ENCODE measurements at places on chromosomes 13 and 19. TPM values are rescaled to one million over a fixed set of nuclear protein-coding genes. Genes with fewer than 3 reads are reported as not detected.

- no peaks in the 10 kb centered on the region for H3K4me1 ChIP-seq
- no peaks in the 10 kb centered on the region for H3K36me3 ChIP-seq
- DNase-seq: no peak
- no peak overlapping the region for H3K4me3 ChIP-seq
- H3K27ac ChIP-seq: no peak overlapping the region
- H3K27me3 ChIP-seq: no peaks in the 10 kb centered on the region
Measured at GRCh38 chr13:22127277-22128164, 456.6 kb downstream of the FGF9 start.

Gene SMAD9
- total RNA-seq: 50.8 TPM

DNA sequence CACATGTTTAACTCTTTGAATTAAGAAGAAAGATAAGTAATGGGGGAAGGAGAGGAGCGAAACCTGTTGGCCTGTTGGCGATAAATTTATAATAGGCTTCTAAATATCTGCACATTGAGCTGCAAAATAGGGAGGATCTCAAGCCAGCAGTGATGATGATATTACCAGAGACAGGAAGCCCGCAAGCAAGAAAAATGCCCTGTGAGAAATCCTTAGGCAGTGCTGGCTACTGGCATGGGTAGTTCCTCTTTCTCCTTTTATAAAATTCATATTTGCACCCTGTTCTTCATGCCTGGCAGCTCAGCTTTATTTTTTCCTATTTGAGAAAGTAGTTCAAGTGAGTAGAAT lies 858 bp upstream of the USP12 start:
- peaks cover 6% of the 10 kb centered on the region for H3K4me1 ChIP-seq
- peak overlapping the region; percentile 99 for H3K4me3 ChIP-seq
- DNase-seq: no peak
- H3K27ac ChIP-seq: no peak overlapping the region

DNA sequence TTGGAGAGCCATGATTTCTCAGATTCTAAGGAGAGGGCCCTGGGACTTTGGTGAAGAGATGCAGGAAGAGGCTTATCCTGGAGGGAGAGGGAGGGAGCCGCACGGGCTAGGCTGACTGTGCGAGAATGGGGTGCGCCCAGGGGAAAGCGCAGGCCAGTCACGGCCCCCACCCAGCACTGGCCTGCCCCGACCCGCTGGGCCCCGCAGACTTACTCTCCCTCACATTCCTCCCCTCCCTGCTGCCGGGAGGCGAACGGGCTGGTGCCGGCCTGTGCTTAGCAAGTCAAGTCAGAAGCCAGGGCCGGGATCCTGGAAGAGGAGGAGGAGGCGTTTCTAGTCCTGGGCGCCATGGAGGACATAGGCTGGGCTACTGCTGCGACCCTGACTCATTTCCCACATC lies 120.0 kb downstream of the CRYL1 start:
- H3K27me3 ChIP-seq: no peaks in the 10 kb centered on the region
- no peak overlapping the region for H3K4me3 ChIP-seq
- no peaks in the 10 kb centered on the region for H3K36me3 ChIP-seq
- DNase-seq: no peak

DNA sequence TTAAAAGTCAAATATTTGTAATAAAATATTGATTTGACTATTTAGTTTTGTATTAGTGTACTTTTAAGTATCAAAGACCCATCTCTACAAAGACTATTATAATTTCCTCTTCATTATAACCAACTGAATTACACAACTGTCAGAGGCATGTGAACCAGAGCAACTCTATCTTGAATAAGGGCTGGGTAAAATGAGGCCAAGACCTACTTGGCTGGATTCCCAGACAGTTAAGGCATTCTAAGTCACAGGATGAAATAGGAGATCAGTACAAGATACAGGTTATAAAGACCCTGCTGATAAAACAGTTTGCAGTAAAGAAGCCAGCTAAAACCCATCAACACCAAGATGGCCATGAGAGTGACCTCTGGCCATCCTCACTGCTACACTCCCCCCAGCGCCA lies 36.2 kb upstream of the ATP12A start:
- H3K4me1 ChIP-seq: no peaks in the 10 kb centered on the region
- H3K4me3 ChIP-seq: no peak overlapping the region
- H3K27me3 ChIP-seq: no peaks in the 10 kb centered on the region
- no peaks in the 10 kb centered on the region for H3K36me3 ChIP-seq
- DNase-seq: no peak

Gene TNFRSF19
- 4.3 TPM for total RNA-seq

GRCh38 chr19:55461974-55462626 lies 658 bp upstream of the ISOC2 start:
- no peaks in the 10 kb centered on the region for H3K4me1 ChIP-seq
- no peak for DNase-seq
- no peaks in the 10 kb centered on the region for H3K27me3 ChIP-seq
- H3K36me3 ChIP-seq: no peaks in the 10 kb centered on the region

GRCh38 chr13:99690426-99691174 lies 189.3 kb downstream of the TM9SF2 start:
- no peaks in the 10 kb centered on the region for H3K27me3 ChIP-seq
- no peak overlapping the region for H3K27ac ChIP-seq
- no peak for DNase-seq
- no peaks in the 10 kb centered on the region for H3K36me3 ChIP-seq
- no peaks in the 10 kb centered on the region for H3K4me1 ChIP-seq

DNA sequence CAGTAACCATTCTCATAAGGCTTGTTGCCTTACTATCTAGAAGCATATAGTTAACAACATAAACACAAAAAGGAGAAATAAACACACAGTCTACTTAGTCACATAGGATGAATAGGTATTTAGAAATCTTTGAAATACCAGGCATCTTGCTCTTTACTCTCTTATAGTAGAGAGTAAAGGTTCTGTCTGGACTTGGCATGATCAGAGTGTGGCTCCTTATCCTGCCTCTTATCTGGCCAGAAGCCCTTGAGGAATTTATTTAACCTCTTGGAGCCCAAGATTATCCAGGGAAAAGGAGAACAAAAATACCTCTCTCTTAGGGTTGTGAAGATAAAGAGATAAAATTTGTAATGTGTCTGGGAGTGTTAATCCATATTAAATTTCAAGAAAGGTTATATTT lies 100.2 kb upstream of the MBNL2 start:
- H3K36me3 ChIP-seq: no peaks in the 10 kb centered on the region
- H3K4me1 ChIP-seq: no peaks in the 10 kb centered on the region
- no peak overlapping the region for H3K4me3 ChIP-seq
- no peaks in the 10 kb centered on the region for H3K27me3 ChIP-seq

DNA sequence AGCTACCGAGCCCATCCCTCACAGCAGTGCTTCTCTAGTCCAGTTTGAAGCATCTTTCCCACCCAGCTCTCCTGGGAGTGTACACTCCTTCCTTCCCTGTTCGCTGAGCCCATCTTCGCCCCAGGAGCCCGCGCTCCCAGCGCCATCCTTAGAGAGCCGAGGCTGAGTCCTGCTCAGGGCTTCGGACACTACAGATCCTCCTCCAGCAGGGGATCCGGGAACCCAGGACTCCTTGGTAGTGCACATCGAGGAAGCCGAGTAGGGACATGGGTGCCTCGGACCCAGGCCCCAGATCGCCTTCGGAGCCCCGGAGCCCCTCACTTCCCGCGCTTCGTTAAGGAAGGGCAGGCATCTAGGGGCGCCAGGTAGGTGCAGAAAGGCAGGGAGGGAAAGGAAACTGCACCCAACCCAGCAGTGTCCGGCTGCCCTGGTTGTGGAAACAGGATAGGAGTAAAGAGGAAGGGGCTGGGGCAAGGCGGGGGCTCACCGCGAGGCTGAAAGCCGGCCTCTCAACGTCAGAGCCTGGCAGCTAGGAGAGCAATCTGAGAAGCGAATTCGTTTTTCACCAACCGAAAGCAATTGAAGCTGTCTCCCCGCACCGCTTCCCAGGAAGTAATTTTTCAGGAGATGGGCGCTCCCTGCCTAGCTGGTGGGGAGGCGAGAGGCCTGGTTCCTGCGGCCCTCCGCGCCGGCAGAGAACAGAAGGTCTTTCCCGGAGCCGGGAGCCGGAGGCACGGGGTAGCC lies 1.0 kb downstream of the PDX1 start:
- peak overlapping the region; percentile 37 for H3K4me3 ChIP-seq
- H3K27me3 ChIP-seq: no peaks in the 10 kb centered on the region
- DNase-seq: no peak
- no peak overlapping the region for H3K27ac ChIP-seq

- H3K4me3 ChIP-seq: no peak overlapping the region
- no peak overlapping the region for H3K27ac ChIP-seq
- H3K27me3 ChIP-seq: no peaks in the 10 kb centered on the region
- no peaks in the 10 kb centered on the region for H3K36me3 ChIP-seq
- no peaks in the 10 kb centered on the region for H3K4me1 ChIP-seq
Measured at GRCh38 chr19:51259348-51260245, 8.7 kb downstream of the SIGLECL1 start.

DNA sequence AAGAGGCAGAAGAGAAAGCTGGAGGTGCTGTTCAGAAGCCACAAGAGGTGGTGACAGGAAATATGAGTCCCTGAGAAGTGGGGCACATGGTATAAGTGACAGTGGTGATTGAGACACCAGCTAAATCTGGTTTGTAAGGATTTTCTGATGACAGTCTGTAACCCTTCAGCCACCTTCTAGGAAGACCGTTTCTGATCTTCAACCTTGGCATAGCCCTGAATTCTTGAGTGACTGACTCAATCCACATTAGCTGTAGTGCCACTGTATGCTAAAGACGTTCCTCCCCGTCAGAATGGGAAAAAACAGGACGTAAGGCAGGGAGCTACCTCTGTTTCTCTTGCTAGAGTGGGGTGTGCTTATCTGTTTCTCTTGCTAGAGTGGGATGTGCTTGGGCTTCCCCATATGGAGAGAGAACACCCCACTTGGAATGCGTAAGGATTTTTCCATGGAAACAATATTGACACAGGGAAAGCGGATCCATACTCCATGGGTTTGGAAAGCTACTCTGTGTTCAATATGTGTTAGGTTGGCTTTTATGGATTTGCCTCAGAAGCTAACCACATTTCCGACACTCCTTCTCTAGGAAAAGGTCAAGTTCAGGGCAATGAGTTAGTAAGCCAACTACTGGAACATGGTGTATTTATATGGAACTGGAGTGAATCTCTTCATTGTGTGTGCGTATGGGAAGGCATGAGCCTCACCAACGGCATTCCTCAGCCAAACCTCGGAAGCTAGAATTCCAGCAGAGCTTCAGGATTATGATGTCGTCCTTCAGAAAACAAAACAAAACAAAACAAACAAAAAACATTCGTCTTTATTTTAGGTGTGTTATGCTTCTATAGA lies 948.8 kb upstream of the SLC10A2 start:
- no peak for DNase-seq
- H3K4me1 ChIP-seq: no peaks in the 10 kb centered on the region
- no peak overlapping the region for H3K4me3 ChIP-seq
- no peak overlapping the region for H3K27ac ChIP-seq
- H3K36me3 ChIP-seq: no peaks in the 10 kb centered on the region
- peaks cover 2% of the 10 kb centered on the region for H3K27me3 ChIP-seq
